ENCODE measurements at places on chromosomes 4 and X. TPM values are rescaled to one million over a fixed set of nuclear protein-coding genes. Genes with fewer than 3 reads are reported as not detected.
A peak's percentile ranks its signal among the peaks of the same experiment; 100 is the strongest.

- H3K4me1 ChIP-seq = peaks cover 60% of the 10 kb centered on the region
- no peaks in the 10 kb centered on the region for H3K27me3 ChIP-seq
- DNase-seq = no peak
Measured at GRCh38 chr4:1715002-1715758, 3.1 kb upstream of the SLBP start.

DNA sequence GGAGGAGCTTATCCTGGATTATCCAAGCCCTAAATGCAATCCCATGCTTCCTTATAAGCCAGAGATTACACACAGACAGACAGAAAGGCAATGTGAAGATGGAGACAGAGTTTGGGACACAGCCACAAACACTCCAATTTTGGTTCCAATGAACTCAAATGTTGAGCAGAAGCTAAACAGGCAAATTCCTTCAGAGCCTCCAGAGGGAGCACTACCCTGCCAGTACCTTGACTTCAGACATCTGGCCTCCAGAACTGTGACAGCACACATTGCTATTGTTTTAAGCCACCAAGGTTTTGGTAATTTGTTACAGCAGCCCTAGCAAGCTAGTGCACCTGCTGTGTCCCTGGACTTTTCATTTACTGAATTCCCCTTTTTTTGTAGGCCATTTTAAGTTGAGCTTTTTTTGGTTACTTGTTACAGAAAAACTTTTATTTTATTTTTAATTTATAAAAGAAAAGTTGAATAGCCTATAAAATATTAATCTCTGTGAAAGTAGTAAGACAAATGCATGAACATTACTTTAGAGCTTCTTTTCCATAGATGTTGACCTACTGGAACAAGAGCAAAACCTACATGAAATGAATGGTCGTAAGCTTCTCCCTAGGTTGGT is 33.4 kb upstream of the SRD5A3 start:
- no peaks in the 10 kb centered on the region for H3K36me3 ChIP-seq
- no peaks in the 10 kb centered on the region for H3K4me1 ChIP-seq
- peak; percentile 38 for DNase-seq
- no peak overlapping the region for H3K27ac ChIP-seq
- no peak overlapping the region for H3K4me3 ChIP-seq

- H3K27me3 ChIP-seq = peaks cover 6% of the 10 kb centered on the region
- no peaks in the 10 kb centered on the region for H3K36me3 ChIP-seq
- DNase-seq = no peak
- no peak overlapping the region for H3K4me3 ChIP-seq
Measured at GRCh38 chr4:72295966-72296557, 264.3 kb downstream of the NPFFR2 start.

GRCh38 chr4:175806727-175807126 is 5.3 kb downstream of the GPM6A start:
- no peak overlapping the region for H3K27ac ChIP-seq
- no peaks in the 10 kb centered on the region for H3K27me3 ChIP-seq
- no peaks in the 10 kb centered on the region for H3K4me1 ChIP-seq
- no peak for DNase-seq
- no peak overlapping the region for H3K4me3 ChIP-seq

- no peaks in the 10 kb centered on the region for H3K4me1 ChIP-seq
- H3K27ac ChIP-seq = no peak overlapping the region
- no peak overlapping the region for H3K4me3 ChIP-seq
- no peak for DNase-seq
- H3K36me3 ChIP-seq = peaks cover 20% of the 10 kb centered on the region
- no peaks in the 10 kb centered on the region for H3K27me3 ChIP-seq
Measured at GRCh38 chr4:142092941-142093340, 456.6 kb downstream of the IL15 start.

The ING2 gene
- 11.5 TPM for total RNA-seq

The CTAG1A gene
- not detected for total RNA-seq

The SAP30 gene
- total RNA-seq = 15.2 TPM

The GAGE13 gene
- not detected for total RNA-seq

Measured in activated CD4-positive, alpha-beta T cell treated with anti-CD3 and anti-CD28 coated beads, Interleukin-2, amount 10 ng/mL, durations not matched to agents 7 days and 5 days (primary cell).